HFFc6 (cell line): ENCODE measurements at places on chromosomes 7 and 10.
A peak's percentile ranks its signal among the peaks of the same experiment; 100 is the strongest.

- no peak for DNase-seq
Measured at GRCh38 chr7:149205690-149206381, 10.5 kb downstream of the ZNF282 start.

- peak; percentile 66 for DNase-seq
Measured at GRCh38 chr7:44791278-44792219, 4.9 kb upstream of the PPIA start.

DNA sequence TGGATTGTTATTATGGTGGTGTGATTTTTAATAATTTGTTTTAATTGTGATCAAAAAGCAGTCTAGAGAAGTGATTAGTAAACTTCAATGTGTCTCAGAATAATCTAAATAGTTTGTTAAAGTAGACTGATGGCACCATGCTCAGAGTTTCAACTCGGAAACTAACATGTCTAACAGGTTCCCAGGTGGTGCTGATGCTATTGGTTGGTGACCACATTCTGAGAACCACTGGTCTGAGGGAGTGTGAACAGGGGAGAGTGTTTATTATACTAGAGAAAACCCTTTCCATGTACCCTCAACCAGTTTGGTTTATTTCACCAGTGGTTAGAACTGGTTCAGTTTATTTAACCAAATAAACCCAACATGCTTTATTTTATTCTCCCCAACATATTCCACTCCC is 42.0 kb upstream of the LSM8 start:
- DNase-seq: no peak

DNA sequence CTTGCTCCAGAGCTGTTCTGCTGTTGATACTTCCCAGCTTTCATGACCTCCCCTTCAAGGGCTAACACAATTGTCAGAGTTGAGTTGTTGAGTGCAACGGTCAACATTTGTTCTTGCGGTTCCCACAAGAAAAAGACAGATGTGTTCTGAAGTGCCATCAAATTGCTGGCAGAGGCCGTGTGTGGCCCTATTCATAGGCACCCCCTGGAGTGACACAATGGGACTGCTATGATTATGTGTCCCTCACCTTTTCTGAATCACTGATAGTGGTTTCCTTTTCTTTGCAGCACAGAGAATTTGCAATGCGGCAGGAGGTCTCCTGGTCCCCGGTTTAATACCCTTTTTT is 5.8 kb upstream of the IGFBP1 start:
- no peak for DNase-seq

- DNase-seq: no peak
Measured at GRCh38 chr10:13851906-13852305, 265.1 kb downstream of the PRPF18 start.

DNA sequence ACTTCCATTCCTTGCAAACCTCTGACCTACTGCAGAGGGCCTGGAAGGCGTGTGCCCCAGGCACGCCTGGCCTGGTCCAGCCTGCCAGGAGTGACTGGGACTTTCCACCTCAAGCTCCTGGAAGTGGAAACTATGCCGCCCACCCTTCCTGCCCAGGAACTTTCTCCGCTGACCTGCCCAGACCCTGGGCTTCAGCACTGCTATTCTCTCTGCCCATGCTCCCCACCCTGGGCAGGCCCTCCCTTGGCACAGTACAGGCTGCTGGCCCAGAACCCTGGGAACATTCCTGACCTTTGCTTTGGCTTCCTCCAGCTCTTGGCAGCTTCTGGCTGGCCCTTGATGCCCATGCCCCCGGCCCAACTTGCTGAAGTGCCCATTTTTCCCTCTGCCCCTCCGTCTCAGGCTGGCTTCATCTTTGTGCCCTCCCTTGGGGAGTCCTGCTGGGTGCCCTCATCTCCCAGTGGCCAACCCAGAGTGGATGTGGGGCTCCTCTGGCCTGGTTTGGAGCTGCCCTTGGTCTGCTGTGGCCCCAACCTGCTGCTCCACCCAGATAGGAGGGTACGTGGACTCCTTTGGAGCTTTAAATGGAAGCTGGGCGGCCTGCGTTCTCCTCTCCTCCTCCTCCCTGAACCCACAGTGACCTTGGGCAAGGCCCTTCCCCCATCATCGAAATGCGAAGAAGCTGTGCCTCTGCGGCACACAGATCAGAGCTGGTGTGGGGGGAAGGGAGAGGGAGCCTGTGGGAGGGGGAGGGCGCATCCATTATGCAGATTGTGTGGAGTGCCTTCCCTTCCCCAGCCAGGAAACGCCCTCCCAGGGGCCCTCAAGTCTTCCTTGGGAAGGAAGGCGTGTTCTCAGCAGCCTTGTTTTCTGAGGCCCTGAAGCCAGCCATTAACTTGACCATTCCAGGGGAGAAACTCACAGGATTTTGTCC is 3.4 kb downstream of the MMRN2 start:
- DNase-seq: no peak

- DNase-seq: no peak
Measured at GRCh38 chr10:16894821-16895220, 77.6 kb upstream of the RSU1 start.

GRCh38 chr10:131657985-131658330 is 242.8 kb upstream of the PPP2R2D start:
- DNase-seq: no peak

GRCh38 chr10:113627836-113628235 is 36.0 kb downstream of the NRAP start:
- DNase-seq: no peak

DNA sequence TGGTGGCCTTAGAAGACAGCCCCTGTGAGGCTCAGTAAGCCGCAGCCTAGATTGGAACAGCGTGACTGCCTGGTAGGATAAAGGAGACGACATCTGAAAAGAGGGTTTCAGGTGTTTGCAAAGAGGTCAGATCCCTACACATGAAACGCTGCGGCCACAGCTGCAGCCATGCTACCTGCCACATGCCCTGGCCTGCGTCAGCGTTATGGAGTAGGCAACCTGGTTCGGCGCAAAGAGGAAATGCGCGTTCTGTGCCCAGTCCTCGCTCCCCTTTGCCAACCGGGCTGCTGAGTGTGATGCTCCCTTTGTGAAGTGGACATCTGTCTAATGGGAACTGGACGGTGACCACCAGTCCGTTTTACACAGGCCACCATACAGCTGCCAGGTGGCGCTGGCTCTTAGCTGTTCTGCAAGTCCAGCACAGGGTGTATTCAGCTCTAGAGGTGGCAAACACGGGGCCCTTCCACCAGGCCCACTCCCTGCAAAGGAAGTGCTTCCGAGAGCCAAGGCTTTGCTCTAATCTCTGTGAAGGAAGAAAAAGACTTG is 160.3 kb downstream of the CELF2 start:
- DNase-seq: no peak

GRCh38 chr7:32385316-32385956 is 104.7 kb downstream of the LSM5 start:
- no peak for DNase-seq

GRCh38 chr7:121544238-121544637 is 148.1 kb upstream of the FAM3C start:
- DNase-seq: no peak

DNA sequence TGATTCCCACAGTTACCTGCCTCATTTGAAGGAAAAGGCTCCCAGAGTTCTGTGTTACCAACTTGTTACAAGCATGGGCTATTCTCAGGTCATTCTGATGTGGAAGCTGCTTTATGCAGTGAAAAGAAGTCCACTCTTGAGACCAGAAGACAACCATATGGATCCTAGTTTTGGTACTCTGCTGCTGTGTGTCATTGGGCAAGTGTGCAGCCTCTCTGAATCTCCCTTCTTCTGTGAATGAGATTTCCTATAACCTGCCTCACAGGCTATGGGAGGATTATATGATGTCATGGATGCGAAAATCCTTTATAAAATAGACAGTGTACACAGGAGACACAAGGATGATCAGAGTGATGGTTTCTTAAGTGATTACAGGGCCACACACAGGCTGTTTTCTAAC is 166.1 kb downstream of the ARID5B start:
- DNase-seq: no peak

DNA sequence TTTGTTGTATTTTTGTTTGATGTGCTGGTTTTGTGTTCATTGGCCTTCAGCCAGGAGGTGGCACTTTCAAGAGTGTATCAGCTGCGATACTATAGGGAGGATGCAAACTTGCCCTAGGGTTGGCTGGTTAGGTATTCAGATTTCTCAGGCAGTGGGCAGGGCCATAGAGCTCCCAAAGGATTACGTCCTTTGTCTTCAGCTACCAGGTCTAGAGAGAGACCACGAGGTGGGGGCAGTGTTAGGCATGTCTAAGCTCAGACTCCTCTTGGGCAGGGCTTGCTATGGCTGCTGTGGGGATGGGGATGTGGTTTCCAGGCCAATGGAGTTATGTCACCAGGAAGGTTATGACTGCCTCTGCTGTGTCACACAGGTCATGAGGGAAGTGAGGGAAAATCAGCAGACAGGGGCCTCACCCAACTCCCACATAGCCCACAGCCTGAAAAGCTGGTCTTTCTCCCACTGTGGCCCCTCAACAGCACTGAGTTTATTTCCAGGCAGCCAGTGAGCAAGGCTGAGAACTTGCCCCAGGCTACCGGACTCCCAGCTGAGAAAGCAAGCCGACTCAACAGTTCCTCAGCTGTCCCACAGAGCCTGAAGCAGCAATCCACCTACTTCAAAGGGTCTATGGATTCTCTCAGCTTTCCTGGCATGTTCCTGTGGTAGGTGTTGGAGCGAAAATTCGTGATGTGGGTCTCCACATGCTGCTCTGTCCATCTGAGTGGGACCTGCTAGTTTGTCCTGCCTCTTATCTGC is 227.4 kb upstream of the COBL start:
- no peak for DNase-seq

GRCh38 chr10:76550806-76551205 is 1086.8 kb downstream of the KCNMA1 start:
- peak; percentile 3 for DNase-seq
